A549 treated with GW870086 at 1 μM for 4 hours (cell line): ENCODE measurements at places on chromosomes 3 and 15. TPM values are rescaled to one million over a fixed set of nuclear protein-coding genes. Genes with fewer than 3 reads are reported as not detected.

TMEM108 gene
- not detected in 5 replicates for total RNA-seq

GOLGA8K gene
- 0.56 to 0.97 TPM (median 0.71 TPM) in 5 replicates for total RNA-seq

LTK gene
- 0.03 to 0.43 TPM (median 0.10 TPM) in 4 of 5 replicates, not detected in the other for total RNA-seq

SNURF gene
- 7.5 to 10.4 TPM (median 8.8 TPM) in 5 replicates for total RNA-seq

BLOC1S6 gene
- 18.0 to 22.6 TPM (median 20.2 TPM) in 5 replicates for total RNA-seq

UNC13C gene
- total RNA-seq = not detected in 5 replicates

IL17RE gene
- total RNA-seq = 1.1 to 2.4 TPM (median 2.2 TPM) in 5 replicates

SLC9A9 gene
- 0.22 to 0.42 TPM (median 0.36 TPM) in 3 of 5 replicates, not detected in the others for total RNA-seq

GOLGA6A gene
- 0.06 to 0.16 TPM (median 0.09 TPM) in 5 replicates for total RNA-seq

EFCC1 gene
- total RNA-seq = 0.06 TPM in 1 of 5 replicates, not detected in the others
